ENCODE measurements at places on chromosomes 11 and 22.

DNA sequence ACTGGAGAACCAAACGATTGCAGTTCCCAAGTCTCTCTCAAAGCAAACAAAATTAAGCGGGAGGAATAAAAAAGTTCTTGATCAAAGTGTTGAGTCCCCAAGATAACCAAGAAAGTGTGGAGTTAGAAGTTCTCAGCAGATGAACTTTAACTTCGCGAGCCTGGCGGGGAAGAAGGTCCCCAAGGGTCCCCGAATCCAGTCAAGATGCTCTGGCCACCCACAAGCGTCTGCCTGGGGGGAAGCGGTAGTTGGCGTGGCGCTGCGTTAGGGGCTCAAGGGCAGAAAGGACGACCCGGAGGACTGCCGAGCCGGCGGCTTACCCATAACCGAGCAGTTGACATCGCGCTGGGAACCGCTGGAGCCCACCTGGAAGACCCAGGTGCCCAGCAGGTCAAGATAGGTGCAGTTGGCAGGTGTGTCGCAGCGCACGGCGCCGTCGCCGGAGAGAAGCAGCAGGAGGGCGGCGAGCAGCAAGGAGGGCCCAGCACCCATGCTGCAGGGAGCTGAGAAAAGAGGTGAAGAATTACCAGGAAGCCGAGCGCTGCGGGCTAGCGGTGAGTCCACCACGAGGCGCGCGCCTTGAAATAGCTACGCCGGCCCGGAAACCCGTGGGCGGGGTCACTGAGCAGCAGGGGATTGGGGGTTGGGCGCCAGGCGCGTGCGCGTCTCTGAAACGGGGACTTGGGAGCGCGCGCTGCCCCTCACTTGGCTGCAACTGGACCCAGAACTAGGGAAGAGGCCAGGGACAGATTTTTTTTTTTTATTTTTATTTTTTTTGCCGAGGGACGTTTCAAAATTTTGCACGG lies at the start of gene CTSC:
Gene CTSC (minus strand): TSS at position 556 of the 806 bp plus-strand sequence. CDS start 64 bp downstream, at position 492.
- DNase-seq, result peak; percentile 96

DNA sequence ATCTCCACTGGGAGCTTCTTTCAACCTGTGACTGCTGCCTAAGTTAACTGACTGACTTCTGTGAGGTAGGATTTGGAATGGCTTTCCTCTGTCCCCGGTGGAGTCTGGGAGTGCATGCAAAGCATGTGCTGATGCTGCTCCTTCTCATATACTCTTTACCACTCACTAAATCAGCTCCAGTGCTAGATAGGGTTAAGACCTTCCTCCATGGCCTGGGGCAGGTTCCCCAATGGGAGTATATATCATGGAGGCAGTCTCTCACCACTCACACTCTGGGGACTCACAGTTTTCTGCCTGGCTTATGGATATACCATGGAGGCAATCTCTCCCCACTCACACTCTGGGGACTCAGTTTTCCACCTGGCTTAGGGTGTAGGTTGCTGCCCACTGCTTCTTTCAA lies 10.1 kb upstream of the FANCF start:
- no peak for DNase-seq

DNA sequence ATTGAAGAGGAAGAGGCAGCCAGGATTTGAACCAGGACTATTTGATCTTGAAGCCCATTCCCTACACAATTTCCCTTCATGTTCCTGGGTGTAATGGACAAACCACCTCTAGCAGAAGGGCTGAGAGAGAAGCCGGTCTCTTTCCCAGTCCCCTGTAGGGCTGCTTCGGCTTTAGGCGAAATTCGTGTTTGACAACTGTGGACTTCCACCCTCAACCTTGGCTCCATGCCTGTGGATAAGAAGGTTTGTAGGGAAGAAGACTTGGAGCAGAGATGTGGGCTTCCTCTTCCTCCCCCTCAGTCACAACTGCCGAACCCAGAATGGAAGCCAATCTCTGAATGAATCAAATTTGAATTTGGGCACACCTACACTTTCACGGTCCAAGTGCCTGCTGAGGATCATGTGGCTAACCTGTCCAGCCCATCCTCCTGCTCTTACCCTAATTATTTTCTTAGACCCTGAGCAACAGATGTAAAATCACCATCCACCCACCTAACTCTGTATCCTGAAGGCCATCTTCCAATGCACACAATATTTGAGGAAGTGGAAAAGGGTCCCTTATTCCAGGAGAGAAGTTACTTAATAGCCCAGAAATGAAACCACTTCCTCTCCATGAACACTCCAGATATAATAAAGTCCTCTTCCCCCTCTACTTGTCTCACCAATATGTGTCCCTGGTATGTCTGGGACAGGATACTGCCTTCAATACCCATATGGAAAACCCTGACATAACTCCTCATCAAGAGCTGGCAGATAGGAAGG lies 10.1 kb upstream of the SCN2B start:
- peak; percentile 74 for DNase-seq

GRCh38 chr22:31439808-31440207 lies 40.4 kb downstream of the DRG1 start:
- DNase-seq, result no peak

GRCh38 chr11:64260147-64260708 lies 8.9 kb downstream of the PLCB3 start:
- DNase-seq, result no peak

GRCh38 chr11:74739546-74740270 lies 8.5 kb upstream of the CHRDL2 start:
- DNase-seq, result peak; percentile 77

- no peak for DNase-seq
These were observed 11.5 kb downstream of the CLMP start for GRCh38 chr11:123183391-123184099.

- DNase-seq, result no peak
These were observed 12.5 kb upstream of the FADS3 start for GRCh38 chr11:61903845-61904244.

DNA sequence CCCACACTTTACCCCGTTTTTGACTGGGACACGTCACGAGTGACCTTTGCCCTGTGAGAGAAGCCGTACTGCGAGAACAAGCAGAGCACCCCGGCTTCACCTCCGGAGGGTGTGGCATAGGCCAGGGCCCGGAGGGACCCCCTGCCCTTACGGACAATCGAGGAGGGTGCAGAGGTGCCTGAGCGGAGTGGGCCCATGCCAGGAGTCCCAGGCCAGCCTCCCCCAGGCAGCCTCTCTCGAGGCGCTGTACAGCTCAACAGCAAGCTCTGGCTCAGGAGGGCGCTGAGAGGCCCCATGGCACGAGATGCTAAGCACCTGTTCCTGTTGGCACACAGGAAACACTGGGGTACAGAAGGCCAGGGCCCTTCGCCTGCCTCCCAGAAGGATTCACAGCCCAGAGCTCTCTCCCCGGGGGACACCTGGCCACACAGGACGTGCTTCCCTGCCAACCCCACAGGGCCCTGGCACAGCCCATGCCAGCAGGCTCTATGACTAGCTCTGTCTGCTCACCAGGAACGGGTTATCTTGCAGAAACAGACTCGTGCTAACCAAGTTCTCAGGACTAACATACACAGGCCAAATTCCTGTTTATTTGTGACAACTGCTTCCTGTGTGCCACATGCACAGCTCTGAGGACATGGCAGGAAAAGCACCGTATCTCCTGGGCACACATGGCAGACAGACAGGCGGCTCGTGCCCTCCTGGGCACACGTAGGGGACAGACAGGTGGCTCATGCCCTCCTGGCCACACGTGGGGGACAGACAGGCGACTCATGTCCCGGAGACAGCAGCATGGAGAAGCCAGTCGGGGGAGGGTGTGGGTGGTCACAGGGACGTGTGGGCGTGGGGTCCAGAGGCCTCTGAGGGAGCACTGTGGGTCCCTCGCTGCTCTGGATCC lies 11.6 kb downstream of the TOLLIP start:
- DNase-seq, result no peak

DNA sequence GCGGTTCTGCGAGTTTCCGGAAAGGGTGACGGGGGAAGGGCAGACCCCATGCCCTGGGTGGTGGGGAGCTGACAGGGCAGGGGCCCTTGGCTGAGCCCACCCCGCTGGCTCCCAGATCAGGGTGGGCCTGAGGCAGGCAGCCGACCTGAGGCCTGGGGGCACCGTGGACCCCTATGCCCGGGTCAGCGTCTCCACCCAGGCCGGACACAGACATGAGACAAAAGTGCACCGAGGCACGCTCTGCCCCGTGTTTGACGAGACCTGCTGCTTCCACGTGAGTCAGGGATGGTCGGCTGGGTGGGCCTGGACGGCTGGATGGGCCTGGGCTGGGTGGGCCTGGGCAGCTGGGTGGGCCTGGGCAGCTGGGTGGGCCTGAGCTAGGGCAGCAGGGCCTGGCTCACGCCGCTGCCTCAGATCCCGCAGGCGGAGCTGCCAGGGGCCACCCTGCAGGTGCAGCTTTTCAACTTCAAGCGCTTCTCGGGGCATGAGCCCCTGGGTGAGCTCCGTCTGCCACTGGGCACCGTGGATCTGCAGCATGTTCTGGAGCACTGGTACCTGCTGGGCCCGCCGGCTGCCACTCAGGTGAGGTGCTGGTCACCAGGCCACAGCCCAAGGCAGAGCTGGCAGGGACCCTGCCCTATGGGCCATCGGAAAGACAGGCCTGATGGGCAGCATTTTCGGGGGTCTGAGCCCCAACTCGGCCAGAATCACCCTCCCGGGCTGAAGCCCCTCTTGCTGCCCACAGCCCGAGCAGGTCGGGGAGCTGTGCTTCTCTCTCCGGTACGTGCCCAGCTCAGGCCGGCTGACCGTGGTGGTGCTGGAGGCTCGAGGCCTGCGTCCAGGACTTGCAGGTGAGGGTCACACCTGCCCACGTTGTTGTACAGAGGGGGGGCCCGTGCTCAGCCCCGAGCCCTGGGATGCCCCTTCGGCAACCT lies 1.5 kb downstream of the SYT8 start:
- DNase-seq, result no peak

- DNase-seq, result no peak
These were observed 40.8 kb downstream of the ZNF214 start for GRCh38 chr11:6979365-6979764.

DNA sequence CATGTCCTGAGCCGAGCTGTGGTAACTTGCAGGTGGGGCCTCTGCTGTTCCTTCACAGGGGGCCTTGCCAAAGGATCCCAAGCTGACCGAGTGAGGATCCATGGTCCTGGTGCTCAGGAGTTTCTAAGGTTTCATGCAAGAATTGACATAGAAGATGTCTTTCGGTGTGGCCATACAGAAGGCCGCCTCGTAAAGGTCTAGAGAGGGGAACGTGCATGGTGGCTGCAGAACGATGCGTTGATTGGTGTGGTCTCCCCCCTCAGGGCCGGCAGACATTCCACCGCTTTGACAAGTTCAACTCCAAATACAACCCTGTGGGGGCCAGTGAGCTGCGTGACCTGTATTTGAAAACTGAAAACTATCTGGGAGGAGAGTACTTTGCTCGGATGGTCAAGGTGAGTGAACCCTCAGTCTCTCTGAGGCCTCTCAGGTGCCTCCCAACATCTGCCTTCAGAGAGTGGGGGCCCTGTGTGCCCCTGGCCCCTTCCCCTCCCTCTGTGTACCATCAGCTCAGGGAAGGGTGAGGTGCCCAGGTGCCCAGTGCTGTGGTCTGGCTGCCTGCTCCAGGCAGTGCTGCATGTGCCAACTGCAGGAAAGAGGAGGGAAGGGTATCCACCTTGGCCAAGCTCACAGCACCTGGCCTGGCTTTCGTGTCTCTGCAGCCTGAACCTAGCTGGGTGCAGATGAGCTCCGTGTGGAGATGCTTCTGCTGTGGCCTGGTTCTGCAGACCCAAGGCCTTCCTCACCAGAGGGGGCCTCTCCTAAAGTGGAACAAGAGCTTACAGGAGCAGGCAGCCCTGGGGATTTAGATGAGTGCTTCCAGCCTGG lies 39.8 kb downstream of the AMPD3 start:
- DNase-seq, result no peak

GRCh38 chr22:45546333-45547015 lies 43.8 kb downstream of the FBLN1 start:
- no peak for DNase-seq

DNA sequence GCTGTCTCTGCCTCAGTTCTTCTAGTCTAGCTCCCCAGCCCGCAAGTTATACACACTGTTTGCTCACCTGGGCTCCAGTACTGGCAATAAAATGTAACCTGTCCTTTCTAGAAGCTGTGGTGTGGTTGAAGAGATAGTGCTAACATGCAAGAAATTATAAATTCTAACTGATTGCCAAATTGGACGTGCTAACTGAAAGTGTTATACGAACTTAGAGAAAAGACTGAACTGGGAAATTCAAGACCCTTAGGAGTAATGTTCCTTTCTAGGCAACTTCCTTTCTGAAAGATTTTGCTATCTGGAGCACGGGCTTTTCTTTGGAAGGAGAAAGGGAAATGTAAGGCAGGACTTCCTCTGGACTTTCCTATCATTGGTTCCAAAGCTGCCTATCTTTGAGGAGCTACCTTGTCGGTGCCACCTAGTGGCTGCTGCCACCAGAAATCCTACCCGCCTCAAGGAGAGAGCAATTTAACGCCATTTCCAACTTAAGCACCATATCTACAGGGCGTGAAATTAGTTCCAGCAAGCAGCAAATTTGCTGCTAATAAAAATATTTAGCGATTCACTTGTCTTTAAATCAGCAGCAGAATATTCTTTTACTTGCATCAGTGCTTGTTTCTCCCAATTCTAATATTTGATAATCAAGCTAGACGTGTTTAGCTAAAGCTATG lies 12.7 kb upstream of the TMEM218 start:
- DNase-seq, result peak; percentile 21

DNA sequence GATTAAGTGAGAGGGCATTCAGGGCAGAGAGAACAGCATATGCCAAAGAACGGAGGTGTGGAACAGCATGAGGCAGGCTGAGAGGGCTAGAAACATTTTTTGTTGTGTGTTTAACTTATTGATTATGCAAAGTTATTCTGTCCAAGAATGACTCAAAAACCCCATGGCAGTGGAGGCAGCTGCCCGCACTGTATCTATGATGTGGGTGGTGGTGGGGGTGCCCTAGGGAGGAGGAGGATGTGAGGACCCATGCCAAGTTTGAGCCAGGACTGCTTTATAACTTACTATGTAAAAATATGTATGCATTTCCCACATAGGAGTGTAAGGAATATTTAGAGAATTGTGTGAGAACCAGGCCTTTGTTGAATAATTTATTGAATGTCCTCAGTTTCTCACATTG lies 85.4 kb upstream of the GNAZ start:
- DNase-seq, result no peak

- DNase-seq, result no peak
These were observed 63.6 kb downstream of the MAPK1 start for GRCh38 chr22:21803811-21804249.

- no peak for DNase-seq
These were observed 72.7 kb upstream of the CLPB start for GRCh38 chr11:72507050-72507449.

GRCh38 chr11:41102471-41102870 lies 357.0 kb downstream of the LRRC4C start:
- DNase-seq, result no peak

DNA sequence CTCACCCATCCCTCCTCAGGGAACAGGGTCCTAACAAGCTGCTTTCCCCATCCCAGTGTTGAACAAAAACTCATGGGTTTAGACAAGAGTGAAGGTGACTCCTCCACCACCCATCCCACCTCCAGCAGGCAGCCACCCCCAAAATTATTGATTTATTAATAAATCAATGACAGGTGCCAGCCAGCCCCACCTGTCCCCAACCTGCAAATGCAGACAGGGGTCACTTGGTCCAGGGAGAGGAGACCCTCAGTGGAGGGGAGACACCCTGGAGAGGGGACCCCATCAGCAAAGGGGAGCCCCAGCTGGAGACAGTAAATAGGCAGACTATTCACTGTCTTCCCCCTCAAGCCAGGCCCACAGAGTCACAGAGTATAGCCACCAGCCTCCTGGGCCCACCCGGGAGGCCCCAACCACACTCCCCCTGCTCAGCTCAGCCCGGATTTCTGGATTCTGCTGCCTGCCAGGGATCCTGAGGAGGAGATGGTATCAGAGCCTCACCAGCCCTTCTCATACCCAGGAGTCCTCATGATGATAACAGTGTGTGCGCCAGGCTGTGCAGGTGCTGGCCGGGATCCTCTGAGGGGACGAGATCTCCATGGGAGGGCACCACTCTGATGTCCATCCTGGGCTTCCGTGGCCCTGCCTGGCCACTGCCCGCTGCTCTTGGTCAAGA lies 8.8 kb upstream of the CD81 start:
- DNase-seq, result no peak

Measured in KBM-7 (cell line).